ENCODE measurements at places on chromosomes 4 and X. TPM values are rescaled to one million over a fixed set of nuclear protein-coding genes. Genes with fewer than 3 reads are reported as not detected.

Gene HAUS3
- 77.2 TPM for total RNA-seq

Gene ITIH6
- not detected for total RNA-seq

Gene STS
- total RNA-seq: 3.3 TPM

Gene BEX5
- 6.8 TPM for total RNA-seq

Gene SOWAHB
- total RNA-seq: not detected

Gene RPS3A
- 5,717 TPM for total RNA-seq

Gene RAB39B
- 3.7 TPM for total RNA-seq

Gene TLR3
- 0.63 TPM for total RNA-seq

Gene PDLIM3
- 0.10 TPM for total RNA-seq

Gene TEX11
- not detected for total RNA-seq

Gene RNF212
- 3.1 TPM for total RNA-seq

Gene ARX
- under 0.01 TPM for total RNA-seq

All from mononuclear cell (primary cell).